Activated T-helper 1 cell treated with anti-CD3 and anti-CD28 coated beads, Interleukin-12 subunit alpha, Interleukin-12 subunit beta, Interleukin-2, Interleukin-4 antibody, amounts not matched to agents 30 ng/mL and 10 ng/mL and 1 ng/mL, durations not matched to agents 14 hours and 24 hours and 36 hours (primary cell): ENCODE measurements at places on chromosomes 6 and 20. TPM values are rescaled to one million over a fixed set of nuclear protein-coding genes. Genes with fewer than 3 reads are reported as not detected.

Gene ATP9A
- 19.6 and 20.6 TPM in 2 replicates for total RNA-seq

Gene OGFR
- total RNA-seq = 51.2 and 56.4 TPM in 2 replicates

DNA sequence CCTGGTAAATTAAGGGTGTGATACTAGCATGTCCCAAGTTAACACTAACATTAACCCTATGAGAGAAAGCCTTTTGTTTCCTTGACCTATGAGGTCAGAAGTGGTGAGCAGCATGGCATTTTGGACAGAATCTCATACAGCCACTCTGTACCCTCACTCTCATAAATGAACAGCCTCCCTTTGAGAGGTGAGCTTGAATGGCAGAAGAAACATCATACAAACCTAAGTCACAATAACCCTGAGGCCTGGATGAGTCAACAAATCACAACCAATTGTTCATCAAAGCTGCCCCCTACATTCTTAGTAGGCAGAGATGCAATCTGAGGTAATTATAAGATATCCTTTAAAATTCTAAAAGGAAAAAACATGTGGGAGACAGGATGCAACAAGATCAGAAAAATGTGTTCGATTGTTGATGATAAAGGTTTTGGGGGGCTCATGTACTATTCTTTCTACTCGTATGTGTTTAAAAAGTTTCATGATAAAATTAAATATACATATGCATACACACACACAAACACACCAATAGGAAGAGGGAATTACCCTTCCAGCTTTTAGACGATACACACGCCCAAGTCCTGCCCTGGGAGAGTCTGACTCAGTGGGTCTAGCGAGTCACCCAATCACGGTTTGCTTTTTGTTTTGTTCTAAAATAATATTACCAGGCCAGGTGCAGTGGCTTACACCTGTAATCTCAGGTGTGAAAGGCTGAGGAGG lies 117.3 kb downstream of the ARHGAP18 start:
- DNase-seq = no peak

- no peak for DNase-seq
Measured at GRCh38 chr6:96015518-96016333, at the start of gene FUT9. Gene FUT9, plus strand, starts transcription at chr6:96015974. Its CDS starts 187,182 bp downstream, at chr6:96203156.

Gene HLA-DMB
- 2.7 and 2.8 TPM in 2 replicates for total RNA-seq

- DNase-seq = no peak
Measured at GRCh38 chr20:35344354-35344837, 52.2 kb upstream of the FAM83C start.

Gene TLDC2
- not detected in 2 replicates for total RNA-seq

GRCh38 chr6:43468240-43468639 lies 9.1 kb upstream of the TJAP1 start:
- DNase-seq = no peak

Gene MRPS10
- 48.8 and 49.7 TPM in 2 replicates for total RNA-seq

Gene OR2B6
- not detected in 2 replicates for total RNA-seq

Gene C6orf118
- total RNA-seq = not detected in 2 replicates

DNA sequence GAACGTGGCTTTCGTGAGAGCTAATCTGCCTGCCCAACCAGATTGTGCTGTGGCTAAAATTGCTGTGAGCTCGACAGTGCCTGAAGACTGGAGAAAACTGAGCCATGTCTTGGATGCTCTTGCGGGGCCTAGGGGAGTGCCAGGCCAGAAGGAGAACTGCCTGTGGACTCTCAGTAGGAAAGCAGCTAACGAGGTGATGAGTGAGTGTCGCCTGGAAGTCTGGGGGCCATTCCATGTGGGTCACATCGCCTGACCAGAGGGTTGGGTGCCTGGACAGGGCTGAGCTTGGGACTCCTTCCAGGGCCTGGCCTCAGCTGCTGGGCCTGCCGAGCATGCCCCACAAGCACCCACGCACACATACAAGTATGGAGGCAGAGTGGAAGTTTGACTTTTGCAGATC lies 166.5 kb downstream of the VEGFA start:
- no peak for DNase-seq

DNA sequence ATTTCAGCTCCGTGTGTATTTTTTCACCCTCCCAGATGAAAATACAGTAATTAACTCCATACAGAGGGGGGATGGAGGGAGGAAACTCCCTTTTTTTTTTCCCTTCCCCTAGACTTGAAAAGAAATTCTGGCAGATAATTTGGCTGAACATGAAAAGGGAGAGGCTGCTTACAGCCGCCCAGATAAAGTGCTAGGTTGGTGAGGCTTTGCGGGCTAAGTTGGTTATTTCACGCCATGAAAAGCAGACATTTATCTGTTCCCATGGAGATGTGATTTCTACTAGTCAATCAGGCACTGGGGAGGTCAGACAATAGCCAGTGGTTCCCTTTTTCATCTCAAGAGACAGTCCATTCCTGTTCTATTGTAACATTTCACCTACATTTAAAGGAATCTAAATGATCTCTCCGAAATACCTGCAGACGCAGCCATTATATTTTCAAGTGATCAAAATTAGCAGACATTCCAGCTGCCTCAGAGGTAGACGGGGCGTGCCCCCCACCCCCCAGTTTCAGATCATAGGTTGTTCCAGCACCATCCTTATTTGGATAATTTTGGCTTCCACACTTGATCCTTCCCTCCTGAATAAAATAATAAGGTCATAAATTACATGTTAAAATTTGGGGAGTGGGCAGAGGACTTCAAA lies 143.9 kb upstream of the ZNF217 start:
- DNase-seq = no peak

DNA sequence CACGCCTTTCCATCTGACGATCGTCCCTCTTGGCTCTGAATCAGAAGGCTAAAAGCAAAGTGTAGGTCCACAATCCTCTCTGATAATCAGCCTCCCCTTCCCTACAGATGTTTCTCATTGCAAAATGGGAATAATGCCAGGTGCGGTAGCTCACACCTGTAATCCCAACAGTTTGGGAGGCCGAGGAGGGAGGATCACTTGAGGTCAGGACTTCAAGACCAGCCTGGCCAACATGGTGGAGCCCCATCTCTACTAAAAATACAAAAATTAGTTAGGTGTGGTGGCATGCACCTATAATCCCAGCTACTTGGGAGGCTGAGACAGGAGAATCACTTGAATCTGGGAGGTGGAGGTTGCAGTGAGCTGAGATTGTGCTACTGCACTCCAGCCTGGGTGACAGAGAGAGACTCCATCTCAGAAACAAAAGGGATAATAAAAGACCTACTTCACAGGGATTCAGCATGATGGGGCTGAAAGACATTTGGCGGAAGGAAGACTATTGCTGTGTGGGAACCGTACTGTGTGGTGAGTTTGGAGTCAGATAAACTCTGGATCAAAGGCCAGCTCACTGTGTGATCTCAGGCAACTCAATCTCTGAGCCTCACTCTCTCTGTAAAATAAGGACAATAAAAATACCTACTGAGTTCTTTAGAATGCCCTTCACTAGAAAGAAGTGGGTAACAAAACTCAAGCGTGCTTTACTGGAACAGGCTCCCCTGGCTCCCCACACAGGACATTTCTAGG lies 15.9 kb upstream of the SLC9A8 start:
- no peak for DNase-seq

DNA sequence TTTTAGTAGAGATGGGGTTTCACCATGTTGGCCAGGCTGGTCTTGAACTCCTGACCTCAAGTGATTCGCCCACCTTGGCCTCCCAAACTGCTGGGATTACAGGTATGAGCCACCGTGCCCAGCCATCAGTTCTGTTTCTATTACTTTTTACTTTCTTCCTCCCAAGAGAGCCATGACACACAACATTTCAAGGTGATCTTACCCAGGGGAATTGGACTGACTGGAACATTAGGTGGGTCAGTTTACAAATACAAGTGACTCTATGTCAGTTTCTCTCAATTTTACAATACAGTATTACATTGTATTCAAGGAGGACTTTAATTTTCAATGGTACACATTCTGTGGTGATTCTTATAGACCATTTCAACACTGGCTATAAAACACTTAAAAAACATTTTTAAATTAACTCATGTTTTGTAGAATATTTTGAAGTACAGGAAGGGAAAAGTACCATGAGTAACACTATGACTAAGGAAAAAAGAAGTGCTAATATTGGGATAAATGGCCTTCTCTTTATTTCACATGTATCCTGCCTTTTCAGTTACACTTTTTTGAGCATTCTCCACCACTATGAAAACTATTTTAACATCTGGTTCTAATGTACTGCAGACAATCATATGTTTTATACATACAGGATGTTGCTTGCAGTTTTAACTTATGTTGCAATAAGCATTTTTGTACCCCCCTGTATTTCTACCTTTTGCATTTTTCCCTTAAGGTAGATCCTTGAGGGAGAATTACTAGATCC lies 8.4 kb downstream of the TPBG start:
- no peak for DNase-seq

- no peak for DNase-seq
Measured at GRCh38 chr6:28269492-28269891, 2.5 kb downstream of the ZSCAN26 start.

Gene SOBP
- 0.15 and 0.16 TPM in 2 replicates for total RNA-seq

DNA sequence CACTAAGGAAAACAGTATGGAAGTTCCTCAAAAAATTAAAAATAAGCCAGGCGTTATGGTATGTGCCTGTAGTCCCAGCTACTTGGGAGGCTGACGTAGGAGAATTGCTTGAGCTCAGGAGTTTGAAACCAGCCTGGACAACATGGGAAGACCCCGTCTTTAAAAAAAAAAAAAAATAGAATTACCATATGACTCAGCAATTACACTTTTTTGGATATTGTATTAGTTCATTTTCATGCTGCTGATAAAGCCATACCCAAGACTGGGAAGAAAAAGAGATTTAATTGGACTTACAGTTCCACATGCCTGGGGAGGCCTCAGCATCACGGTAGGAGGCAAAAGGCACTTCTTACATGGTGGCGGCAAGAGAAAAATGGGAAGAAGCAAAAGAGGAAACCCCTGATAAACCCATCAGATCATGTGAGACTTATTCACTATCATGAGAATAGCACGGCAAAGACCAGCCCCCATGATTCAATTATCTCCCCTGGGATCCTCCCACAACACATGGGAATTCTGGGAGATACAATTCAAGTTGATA lies 10.8 kb upstream of the SMIM29 start:
- DNase-seq = no peak

DNA sequence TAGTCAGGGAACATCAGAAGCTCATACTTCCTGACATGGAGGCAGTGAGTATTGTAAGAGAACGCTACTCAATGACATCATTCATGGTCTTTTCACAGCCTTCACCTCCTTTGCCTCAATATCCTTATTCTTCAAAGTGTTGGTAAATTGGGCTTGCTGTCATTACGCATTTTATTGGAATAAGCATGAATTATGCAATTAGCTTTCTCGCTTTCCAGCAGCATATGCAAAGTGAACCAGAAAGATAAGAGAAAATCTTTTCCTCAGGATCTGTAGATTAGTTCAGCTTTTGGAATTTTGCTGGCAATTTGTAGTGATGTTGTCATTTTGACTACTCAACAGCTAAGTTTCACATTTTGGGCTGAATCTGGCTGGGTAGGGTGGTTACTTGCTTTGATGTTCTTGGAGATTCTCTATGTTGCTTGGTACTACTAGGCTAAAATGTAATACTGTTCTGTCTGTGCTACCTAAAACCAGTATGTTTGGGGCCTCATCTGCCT lies 1012.1 kb downstream of the KIF16B start:
- DNase-seq = no peak

- DNase-seq = no peak
Measured at GRCh38 chr6:17908831-17909230, 78.6 kb downstream of the KIF13A start.

DNA sequence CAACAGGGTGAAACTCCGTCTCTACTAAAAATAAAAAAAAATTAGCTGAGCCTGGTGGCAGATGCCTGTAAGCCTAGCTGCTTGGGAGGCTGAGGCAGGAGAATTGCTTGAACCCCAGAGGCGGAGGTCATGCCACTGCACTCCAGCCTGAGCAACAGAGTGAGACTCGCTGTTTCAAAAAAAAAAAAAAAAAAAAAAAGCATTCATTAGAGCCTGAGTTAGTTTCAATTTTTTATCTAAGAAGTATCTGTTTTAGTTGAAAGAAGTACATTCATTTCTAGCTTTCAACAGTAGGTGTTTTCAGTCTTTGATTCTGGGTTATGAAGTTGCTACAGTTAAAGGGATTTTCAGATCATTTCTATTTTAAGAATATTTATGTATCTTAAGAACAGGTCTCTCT lies 42.2 kb downstream of the ZNF292 start:
- no peak for DNase-seq

Gene CFAP206
- 0.20 TPM in 1 of 2 replicates, not detected in the other for total RNA-seq

Gene ZFP57
- 2.4 and 2.7 TPM in 2 replicates for total RNA-seq

Gene CNR1
- total RNA-seq = not detected in 2 replicates

DNA sequence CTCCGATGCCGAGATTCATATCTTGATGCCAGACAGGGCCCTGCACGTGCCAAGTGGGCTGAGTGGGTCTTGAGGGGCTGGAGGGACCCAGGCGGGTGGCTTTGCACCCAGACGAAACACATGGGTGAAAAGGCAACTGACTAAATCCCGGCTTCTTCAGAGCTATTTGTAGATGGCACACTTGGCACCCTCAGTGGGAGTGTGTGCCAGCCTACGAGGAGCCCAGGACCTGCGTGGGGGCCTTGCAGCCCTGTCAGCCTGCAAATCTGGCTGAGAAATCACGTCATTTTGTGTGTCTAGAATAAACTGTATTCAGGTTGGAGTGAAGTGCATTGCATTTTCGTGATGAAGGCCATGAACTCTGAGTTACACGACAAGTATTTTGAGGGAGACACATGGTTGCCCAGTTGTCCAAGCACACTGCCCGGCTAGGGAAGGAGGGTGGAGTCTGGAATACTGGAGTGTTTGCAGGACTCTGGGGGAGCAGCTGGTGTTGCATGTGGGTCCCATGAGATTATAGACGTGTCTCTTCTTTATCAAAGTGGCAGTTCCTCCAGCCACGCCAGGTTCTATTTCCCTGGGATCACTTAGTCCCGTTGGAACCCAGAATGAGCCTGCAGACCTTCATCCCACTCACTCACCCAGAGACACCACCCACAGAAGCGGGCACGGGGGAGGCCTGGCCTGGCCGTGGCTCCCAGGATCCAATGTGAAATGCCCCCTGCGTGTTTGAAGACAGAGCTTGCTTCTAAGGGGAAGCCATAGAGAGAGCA lies 60.2 kb downstream of the DLL1 start:
- no peak for DNase-seq

- DNase-seq = no peak
Measured at GRCh38 chr6:97215157-97215769, 67.8 kb downstream of the MMS22L start.

DNA sequence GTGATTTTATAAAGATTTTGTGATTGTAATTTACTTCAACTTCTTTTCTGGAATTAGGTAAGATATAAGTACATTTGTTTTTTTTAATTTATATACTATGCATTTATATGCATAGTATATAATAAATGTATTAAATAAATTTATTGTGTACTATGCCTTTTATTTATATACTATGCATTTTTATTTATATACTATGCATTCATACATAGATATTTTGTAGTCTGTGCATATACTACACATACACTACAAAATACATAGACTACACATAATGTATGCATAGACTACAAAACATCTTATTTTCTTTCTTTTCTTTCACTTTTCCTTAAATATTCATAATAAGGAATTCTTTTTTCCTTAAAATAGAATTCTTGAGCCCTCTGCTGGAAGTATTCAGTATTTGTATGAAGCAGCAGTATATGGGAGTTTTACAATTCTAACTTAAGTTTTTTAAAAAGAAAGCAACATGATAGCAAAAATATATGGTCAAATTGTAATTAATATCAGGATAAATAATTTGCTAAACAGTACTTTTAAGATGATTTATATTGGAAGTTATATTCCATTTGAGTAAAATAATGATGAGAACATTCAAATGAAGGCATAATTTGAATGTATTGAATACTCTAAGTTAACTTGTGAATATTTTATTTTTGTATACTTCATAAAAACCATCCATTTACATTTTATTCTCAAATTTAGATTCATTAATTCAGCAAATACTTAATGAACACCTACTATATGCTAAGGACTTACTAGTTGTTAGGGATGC lies 129.3 kb downstream of the KLHL32 start:
- DNase-seq = no peak

Gene YTHDF1
- total RNA-seq = 48.8 and 49.0 TPM in 2 replicates

Gene CD93
- 1.2 and 1.3 TPM in 2 replicates for total RNA-seq
